SJSA1 (cell line): ENCODE measurements at places on chromosomes 12 and 14. TPM values are rescaled to one million over a fixed set of nuclear protein-coding genes. Genes with fewer than 3 reads are reported as not detected.

- peaks cover 34% of the 10 kb centered on the region for H3K36me3 ChIP-seq
- H3K27me3 ChIP-seq = no peaks in the 10 kb centered on the region
- peak overlapping the region; percentile 85 for H3K27ac ChIP-seq
- peaks cover 70% of the 10 kb centered on the region for H3K4me1 ChIP-seq
- no peak overlapping the region for H3K4me3 ChIP-seq
Observed at GRCh38 chr12:6218347-6218925, 18.2 kb downstream of the CD9 start.

DNA sequence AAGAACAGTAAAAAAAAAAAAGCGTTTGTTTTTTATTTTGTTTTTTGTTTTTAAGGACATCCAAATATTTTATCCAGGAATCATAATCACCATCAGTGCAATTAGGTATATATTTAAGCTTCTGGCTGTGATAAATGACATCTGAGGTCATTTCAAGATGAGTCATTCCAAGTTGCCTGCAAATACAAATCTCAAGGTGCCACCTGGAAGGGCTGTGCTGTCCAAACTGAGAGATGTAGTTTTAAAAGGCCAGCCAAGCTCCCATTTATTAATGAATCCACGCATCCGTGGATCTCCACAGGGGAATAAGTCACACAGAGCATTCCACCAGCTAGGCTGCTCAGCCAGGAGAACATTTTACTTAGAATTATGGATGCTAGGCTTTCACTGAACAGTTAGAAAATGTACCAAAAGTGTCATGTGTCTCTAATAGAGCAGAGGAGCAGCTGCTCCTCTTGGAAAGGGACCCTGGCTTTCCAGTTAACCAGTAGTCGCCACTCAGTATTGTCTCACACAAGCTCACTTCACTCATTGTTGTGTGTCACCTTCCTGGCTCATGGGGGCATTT is 1151.4 kb upstream of the TMEM132C start:
- no peaks in the 10 kb centered on the region for H3K36me3 ChIP-seq
- no peaks in the 10 kb centered on the region for H3K27me3 ChIP-seq

GRCh38 chr12:87280356-87280755 is 748.8 kb downstream of the C12orf50 start:
- H3K4me3 ChIP-seq = no peak overlapping the region
- H3K27me3 ChIP-seq = no peaks in the 10 kb centered on the region
- no peaks in the 10 kb centered on the region for H3K4me1 ChIP-seq
- no peak overlapping the region for H3K27ac ChIP-seq

DNA sequence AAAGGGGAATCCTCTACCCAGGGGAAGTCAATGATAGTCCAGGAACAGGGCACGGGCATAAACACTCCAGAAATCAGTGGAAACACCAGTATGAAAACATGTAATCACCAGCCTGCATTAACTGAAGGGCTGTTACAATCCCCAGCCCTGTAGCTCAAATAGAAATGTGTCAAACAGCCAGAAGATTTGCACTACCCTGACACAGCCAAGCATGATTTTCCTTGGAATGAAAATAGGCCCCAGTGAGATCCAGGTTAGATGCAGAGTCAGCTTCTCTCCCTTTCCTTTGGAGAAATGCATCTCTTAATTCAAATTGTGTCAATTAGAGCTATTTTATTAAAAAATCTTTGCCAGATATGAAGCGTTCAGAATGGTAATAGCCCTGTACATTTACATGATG is 158.1 kb downstream of the RPS29 start:
- H3K36me3 ChIP-seq = no peaks in the 10 kb centered on the region
- no peaks in the 10 kb centered on the region for H3K4me1 ChIP-seq
- H3K27ac ChIP-seq = no peak overlapping the region
- no peak overlapping the region for H3K4me3 ChIP-seq
- no peak for DNase-seq
- no peaks in the 10 kb centered on the region; the same call in 1 of the 2 replicates for H3K27me3 ChIP-seq

ERC1 gene
- total RNA-seq = 19.7 and 27.6 TPM in 2 replicates

DNA sequence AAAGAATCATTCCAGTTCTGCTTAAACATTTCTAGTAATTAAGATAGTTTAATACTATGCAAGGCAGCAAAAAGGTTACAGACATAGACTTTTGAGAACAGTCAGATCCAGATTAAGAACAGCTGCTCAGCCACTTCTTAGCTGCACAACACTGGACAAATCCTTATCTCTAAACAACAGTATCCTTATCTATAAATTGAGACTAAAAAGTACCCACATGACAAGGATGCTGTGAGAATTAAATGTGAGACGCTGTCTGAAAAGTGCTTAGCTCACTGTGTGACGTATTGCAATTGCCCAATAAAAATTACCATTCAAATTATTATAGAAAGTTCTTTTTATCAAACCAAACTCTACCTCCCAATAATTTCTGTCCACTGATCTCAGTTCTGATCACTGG is 35.5 kb downstream of the BORCS5 start:
- no peaks in the 10 kb centered on the region for H3K27me3 ChIP-seq
- no peaks in the 10 kb centered on the region for H3K36me3 ChIP-seq
- H3K27ac ChIP-seq = no peak overlapping the region
- no peak for DNase-seq
- H3K4me3 ChIP-seq = no peak overlapping the region
- no peaks in the 10 kb centered on the region; the same call in 1 of the 2 replicates for H3K4me1 ChIP-seq

DNA sequence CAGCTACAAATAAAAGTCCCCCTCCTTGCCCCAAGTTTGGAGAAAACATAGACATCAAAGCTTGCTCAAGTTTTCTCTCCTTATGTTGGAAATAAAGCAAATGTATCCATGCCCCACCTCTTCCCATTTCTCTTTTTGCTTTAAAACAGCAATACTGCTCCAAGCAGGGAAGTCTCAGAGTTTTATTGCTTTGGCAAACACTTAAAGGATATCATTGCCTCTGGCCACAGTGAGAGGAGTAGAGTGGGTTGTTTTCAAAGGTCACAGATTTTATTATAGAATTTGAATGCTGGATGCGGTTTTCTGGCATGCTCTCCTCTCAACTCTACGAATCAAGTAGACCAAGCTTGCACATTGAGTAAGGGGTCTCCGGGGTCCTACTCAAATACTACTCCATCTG is 149.7 kb downstream of the TTC7B start:
- DNase-seq = no peak
- no peaks in the 10 kb centered on the region for H3K4me1 ChIP-seq
- H3K27me3 ChIP-seq = no peaks in the 10 kb centered on the region
- H3K4me3 ChIP-seq = no peak overlapping the region

DNA sequence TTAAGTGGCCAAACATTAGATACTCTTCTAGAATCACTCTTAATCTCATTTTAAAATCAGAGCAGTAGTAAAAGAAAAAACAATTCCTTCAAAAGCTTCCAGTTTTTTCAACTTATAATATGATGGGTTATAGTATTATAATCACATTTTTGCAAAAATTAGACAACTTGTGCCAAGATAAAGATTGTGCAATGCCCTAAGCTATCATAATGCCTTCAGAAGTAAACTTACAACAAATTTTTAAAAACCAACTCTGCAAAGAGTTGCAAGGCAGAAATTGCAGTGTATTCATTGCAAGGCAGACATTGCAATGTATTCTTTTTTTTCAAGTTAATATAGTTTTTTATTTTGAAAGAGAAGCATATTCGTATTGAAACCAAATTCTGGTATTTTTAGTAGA is 47.2 kb upstream of the KITLG start:
- no peaks in the 10 kb centered on the region for H3K36me3 ChIP-seq
- DNase-seq = no peak
- H3K4me3 ChIP-seq = no peak overlapping the region
- no peaks in the 10 kb centered on the region; the same call in 1 of the 2 replicates for H3K27me3 ChIP-seq

- peaks cover 8% of the 10 kb centered on the region for H3K4me1 ChIP-seq
- H3K36me3 ChIP-seq = no peaks in the 10 kb centered on the region
- no peak for DNase-seq
Observed at GRCh38 chr12:60070552-60070951, 474.7 kb downstream of the SLC16A7 start.

GRCh38 chr14:99590746-99591555 is 13.1 kb downstream of the CCDC85C start:
- no peak overlapping the region for H3K4me3 ChIP-seq
- H3K27ac ChIP-seq = peak overlapping the region; percentile 37
- H3K36me3 ChIP-seq = peaks cover 13% of the 10 kb centered on the region; the same call in 1 of the 2 replicates
- H3K4me1 ChIP-seq = peaks cover 72% of the 10 kb centered on the region
- DNase-seq = no peak
- H3K27me3 ChIP-seq = no peaks in the 10 kb centered on the region

DNA sequence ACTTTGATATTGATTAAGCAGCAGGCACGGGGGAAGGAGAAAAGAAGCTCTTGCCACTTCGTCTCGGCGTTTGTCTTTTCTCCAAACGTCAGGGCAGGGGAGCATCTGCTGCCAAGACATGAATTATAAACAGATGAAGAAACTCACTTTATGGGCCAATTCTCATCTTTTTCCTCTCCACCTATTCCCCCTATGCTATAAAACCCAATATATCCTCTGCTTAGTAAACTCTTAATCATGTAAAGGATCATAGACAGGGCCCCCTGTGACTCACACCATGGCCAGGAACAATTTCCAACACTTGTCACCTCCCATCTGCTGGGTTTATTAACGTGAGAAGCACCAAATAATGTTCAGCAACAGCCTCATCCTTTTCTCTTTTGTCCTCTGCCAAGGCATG is 1092.1 kb upstream of the TMEM132C start:
- H3K27ac ChIP-seq = no peak overlapping the region
- H3K36me3 ChIP-seq = no peaks in the 10 kb centered on the region
- no peak for DNase-seq
- H3K4me3 ChIP-seq = no peak overlapping the region
- H3K4me1 ChIP-seq = no peaks in the 10 kb centered on the region

- DNase-seq = no peak
- no peak overlapping the region for H3K27ac ChIP-seq
- H3K4me3 ChIP-seq = no peak overlapping the region
- peaks cover 50% of the 10 kb centered on the region for H3K36me3 ChIP-seq
- H3K4me1 ChIP-seq = no peaks in the 10 kb centered on the region
- no peaks in the 10 kb centered on the region for H3K27me3 ChIP-seq
Observed at GRCh38 chr14:81179631-81180030, 41.1 kb downstream of the GTF2A1 start.

ALDH2 gene
- total RNA-seq = 24.2 and 27.9 TPM in 2 replicates

DNA sequence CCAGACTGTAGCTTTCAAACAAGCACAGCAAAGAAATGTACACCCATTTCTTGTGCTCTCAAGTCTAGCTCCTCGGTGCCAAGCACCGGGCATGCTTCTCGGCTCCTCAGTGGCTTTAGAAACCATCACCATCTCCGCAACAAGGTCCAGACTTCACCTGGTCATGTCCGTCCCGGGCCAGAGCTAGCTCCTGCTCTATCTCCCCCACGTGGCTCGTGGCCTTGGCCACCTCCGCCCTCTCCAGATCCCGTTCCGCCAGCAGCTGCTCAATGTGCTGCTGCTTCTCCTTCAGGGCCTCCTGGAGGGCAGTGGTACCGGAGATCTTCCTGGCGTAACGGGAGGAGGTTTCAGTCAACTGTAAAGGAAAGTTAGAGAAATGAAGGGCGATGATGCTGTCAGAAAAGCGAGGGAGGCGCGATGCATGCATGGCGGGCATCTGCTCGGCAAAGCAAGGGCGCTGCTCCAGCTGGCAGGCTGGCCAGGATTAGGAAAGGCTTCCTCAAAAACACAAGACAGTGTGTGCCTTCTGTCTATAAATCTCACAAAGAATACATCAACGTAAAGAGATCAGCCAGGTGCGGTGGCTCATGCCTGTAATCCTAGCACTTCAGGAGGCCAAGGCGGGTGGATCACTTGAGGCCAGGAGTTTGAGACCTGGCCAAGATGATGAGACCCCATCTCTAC is 67.4 kb downstream of the CLIP1 start:
- peaks cover 67% of the 10 kb centered on the region for H3K36me3 ChIP-seq
- DNase-seq = no peak
- H3K4me1 ChIP-seq = no peaks in the 10 kb centered on the region
- H3K27me3 ChIP-seq = no peaks in the 10 kb centered on the region
- H3K27ac ChIP-seq = no peak overlapping the region
- H3K4me3 ChIP-seq = no peak overlapping the region

- peak; percentile 57 for DNase-seq
- H3K27ac ChIP-seq = no peak overlapping the region
- no peaks in the 10 kb centered on the region for H3K27me3 ChIP-seq
- no peaks in the 10 kb centered on the region; the same call in 1 of the 2 replicates for H3K36me3 ChIP-seq
Observed at GRCh38 chr14:23562822-23563472, 4.6 kb downstream of the AP1G2 start.

PLEKHG7 gene
- total RNA-seq = not detected in 2 replicates

- no peaks in the 10 kb centered on the region for H3K27me3 ChIP-seq
- no peak for DNase-seq
- no peak overlapping the region for H3K4me3 ChIP-seq
- no peak overlapping the region for H3K27ac ChIP-seq
- H3K4me1 ChIP-seq = no peaks in the 10 kb centered on the region
- no peaks in the 10 kb centered on the region for H3K36me3 ChIP-seq
Observed at GRCh38 chr14:76245097-76245496, 93.4 kb downstream of the GPATCH2L start.

DNA sequence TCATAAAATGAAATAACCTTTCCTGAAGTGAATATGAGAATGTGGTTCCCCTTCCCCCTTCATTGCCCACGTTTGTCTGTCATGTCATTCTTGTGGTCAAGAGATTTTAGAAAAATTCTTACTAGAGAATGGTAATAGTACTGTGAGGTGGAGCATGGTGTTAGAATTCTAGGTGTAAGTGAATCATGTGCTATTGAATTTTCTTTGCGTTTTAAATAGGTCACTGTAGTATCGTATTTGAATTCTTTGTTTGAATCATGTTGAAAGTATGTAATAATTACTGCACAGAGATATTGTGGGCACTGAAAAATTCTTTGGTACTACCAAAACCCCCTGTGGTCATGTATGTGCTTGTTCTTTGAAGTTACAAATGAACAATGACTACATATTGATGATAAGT is 49.9 kb downstream of the FUT8 start:
- peak overlapping the region; percentile 60 for H3K27ac ChIP-seq
- peaks cover 22% of the 10 kb centered on the region for H3K4me1 ChIP-seq
- H3K27me3 ChIP-seq = no peaks in the 10 kb centered on the region
- H3K36me3 ChIP-seq = peaks cover 19% of the 10 kb centered on the region
- H3K4me3 ChIP-seq = no peak overlapping the region

GRCh38 chr14:75823334-75823733 is 158.5 kb downstream of the TGFB3 start:
- no peaks in the 10 kb centered on the region; the same call in 1 of the 2 replicates for H3K36me3 ChIP-seq
- no peak overlapping the region for H3K27ac ChIP-seq
- no peak overlapping the region for H3K4me3 ChIP-seq
- no peak for DNase-seq
- H3K27me3 ChIP-seq = no peaks in the 10 kb centered on the region

MBD6 gene
- total RNA-seq = 63.3 and 70.5 TPM in 2 replicates

TAS2R46 gene
- total RNA-seq = 0.89 and 6.9 TPM in 2 replicates

ERP27 gene
- not detected in 2 replicates for total RNA-seq

- no peak overlapping the region for H3K4me3 ChIP-seq
- H3K27ac ChIP-seq = no peak overlapping the region
- H3K4me1 ChIP-seq = peaks cover 41% of the 10 kb centered on the region
- no peaks in the 10 kb centered on the region for H3K36me3 ChIP-seq
- no peak for DNase-seq
Observed at GRCh38 chr12:50261654-50262053, 21.7 kb downstream of the LIMA1 start.

GRIP1 gene
- 2.0 and 3.5 TPM in 2 replicates for total RNA-seq

DNA sequence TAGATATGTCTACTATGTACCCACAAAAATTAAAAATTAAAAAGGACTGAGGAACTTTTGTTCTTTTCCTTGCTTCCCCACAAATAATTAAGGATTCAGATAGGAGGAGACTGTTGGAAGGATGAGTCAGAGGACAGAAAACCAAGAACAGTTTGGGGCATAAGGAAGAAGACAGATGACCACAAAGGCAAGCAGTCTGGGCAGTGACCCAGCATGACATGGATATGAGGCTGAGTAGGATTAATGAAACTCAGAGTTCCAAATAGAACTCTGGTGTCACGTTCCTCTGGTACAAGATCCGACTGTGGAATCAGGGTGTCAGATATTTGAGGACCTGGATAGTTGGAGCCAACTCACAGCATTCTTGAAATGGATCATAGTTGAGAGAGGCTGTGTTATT is 89.3 kb upstream of the SLC38A4 start:
- peaks cover 39% of the 10 kb centered on the region for H3K4me1 ChIP-seq
- no peak overlapping the region for H3K4me3 ChIP-seq
- peak; percentile 100 for DNase-seq
- H3K36me3 ChIP-seq = peaks cover 7% of the 10 kb centered on the region; the same call in 1 of the 2 replicates
- peak overlapping the region; percentile 78 for H3K27ac ChIP-seq
